ENCODE measurements at places on chromosomes 4 and X. TPM values are rescaled to one million over a fixed set of nuclear protein-coding genes. Genes with fewer than 3 reads are reported as not detected.

DNA sequence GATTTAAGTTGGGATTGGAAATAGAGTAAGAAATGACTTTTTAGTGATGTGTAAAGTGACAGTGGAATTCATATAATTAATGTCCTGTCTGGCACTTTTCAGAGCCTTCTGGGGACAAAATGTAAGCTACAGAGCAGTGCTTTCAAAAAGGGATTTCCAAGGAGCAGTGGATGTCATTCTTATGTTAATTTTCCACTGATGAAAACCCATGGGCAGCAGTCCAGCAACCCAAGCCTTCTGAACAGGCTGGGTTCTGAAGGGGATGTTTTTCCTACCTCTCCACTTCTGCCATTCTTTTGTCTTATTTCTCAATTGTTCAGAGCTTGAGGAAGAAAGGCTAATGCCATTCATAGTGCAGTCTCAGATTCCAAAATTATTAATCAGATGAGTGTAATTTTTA, 717.6 kb upstream of the HS3ST1 start:
- H3K4me3 ChIP-seq = no peak overlapping the region
- no peaks in the 10 kb centered on the region for H3K27me3 ChIP-seq
- no peaks in the 10 kb centered on the region for H3K4me1 ChIP-seq
- no peak overlapping the region for H3K27ac ChIP-seq

DNA sequence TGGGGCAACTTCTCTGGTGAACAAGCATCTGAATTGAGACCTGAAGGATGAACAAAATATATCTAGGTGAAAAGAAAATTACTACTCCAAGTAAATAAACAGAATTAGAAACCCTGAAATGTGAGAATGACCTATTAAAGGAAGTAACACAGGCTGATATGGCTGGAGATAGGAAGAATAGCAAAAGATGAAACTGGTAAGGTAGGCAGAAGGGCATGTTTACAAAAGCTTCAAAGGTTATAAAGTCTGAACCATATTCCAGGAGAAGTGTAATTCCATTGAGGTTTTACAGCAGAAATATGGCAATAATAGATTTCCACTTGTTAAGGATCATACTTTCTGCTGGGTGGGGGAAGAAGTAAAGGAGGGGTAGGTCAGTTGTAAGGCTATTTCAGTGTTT, 452.0 kb downstream of the GBA3 start:
- no peaks in the 10 kb centered on the region for H3K4me1 ChIP-seq
- H3K4me3 ChIP-seq = no peak overlapping the region
- H3K36me3 ChIP-seq = no peaks in the 10 kb centered on the region
- DNase-seq = no peak
- peaks cover 5% of the 10 kb centered on the region for H3K27me3 ChIP-seq

GRCh38 chr4:153603258-153603657, 80.8 kb upstream of the TLR2 start:
- H3K27me3 ChIP-seq = no peaks in the 10 kb centered on the region
- H3K4me3 ChIP-seq = no peak overlapping the region
- peaks cover 34% of the 10 kb centered on the region for H3K36me3 ChIP-seq
- no peak overlapping the region for H3K27ac ChIP-seq
- peaks cover 21% of the 10 kb centered on the region for H3K4me1 ChIP-seq
- DNase-seq = peak; percentile 38

GRCh38 chr4:108502356-108502755, 118.0 kb upstream of the RPL34 start:
- no peak for DNase-seq
- H3K4me1 ChIP-seq = peaks cover 5% of the 10 kb centered on the region
- H3K36me3 ChIP-seq = peaks cover 12% of the 10 kb centered on the region
- no peak overlapping the region for H3K27ac ChIP-seq
- no peak overlapping the region for H3K4me3 ChIP-seq

DNA sequence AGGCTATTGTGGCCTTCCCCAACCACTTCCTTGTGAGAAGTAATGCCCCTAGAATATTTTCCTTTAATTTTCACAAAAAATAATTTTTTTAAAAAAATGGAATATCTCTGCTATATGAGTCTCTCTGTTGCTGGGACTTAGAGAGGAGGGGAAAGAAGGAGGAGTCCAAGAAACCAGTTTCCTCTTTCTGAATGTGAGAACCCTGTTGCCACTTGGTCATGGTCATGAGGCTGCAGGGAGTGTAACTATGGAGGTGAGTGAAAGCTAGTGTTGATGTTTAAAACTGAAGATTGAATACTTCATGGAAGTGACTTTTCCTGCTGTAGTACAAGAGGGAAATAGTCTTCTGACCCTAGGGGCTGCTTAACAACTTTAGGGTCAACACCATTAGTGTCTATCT, 20.4 kb downstream of the KIAA1210 start:
- no peaks in the 10 kb centered on the region for H3K36me3 ChIP-seq
- H3K27me3 ChIP-seq = peaks cover 33% of the 10 kb centered on the region
- no peak overlapping the region for H3K4me3 ChIP-seq
- H3K27ac ChIP-seq = no peak overlapping the region
- no peaks in the 10 kb centered on the region for H3K4me1 ChIP-seq
- no peak for DNase-seq

- no peak overlapping the region for H3K27ac ChIP-seq
- no peak overlapping the region for H3K4me3 ChIP-seq
- H3K36me3 ChIP-seq = no peaks in the 10 kb centered on the region
Observed at GRCh38 chr4:120472447-120473131, 405.9 kb upstream of the MAD2L1 start.

- no peak overlapping the region for H3K27ac ChIP-seq
- no peaks in the 10 kb centered on the region for H3K27me3 ChIP-seq
- no peaks in the 10 kb centered on the region for H3K36me3 ChIP-seq
- no peak for DNase-seq
- no peak overlapping the region for H3K4me3 ChIP-seq
- no peaks in the 10 kb centered on the region for H3K4me1 ChIP-seq
Observed at GRCh38 chr4:111399623-111400022, 745.6 kb upstream of the FAM241A start.

DNA sequence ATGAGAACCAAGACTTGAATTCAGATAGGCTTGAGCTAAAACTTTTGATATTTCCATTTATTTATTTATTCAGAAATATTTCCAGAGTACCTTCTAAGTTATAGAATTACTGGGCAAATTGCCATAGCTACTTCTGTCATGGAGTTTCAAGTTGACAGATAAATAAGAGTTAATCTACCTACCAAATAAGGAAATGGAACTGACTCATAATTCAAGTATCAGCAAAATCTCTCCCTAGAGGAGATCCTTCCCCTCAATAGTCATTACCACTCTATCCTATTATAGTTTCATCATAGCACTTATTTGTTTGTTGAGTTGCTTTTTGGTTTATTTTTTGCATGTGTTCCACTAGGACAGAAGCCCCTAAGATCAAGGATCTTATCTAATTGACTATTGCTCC, 48.8 kb upstream of the CCSER1 start:
- no peak for DNase-seq
- no peak overlapping the region for H3K4me3 ChIP-seq
- H3K27me3 ChIP-seq = no peaks in the 10 kb centered on the region

DNA sequence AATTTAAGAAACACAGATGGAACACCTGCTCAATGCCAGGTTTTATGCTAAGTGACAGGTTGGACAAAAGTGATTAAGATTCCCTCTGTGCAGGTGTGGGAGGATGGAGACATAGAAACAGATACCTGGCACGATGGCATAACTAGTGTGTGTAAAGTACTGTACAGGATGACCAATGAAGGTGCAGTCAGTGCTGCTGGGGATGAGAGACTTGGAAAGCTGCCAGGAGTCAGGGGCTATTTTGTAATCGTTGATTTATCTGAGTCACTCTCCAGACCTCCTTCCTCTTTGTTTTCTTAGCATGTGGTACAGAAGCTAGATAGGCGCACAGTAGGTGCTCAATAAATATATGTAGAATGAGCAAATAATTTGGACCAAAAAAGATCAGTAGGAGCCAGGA, 58.2 kb downstream of the CWH43 start:
- H3K27me3 ChIP-seq = no peaks in the 10 kb centered on the region
- DNase-seq = no peak
- no peak overlapping the region for H3K4me3 ChIP-seq

DNA sequence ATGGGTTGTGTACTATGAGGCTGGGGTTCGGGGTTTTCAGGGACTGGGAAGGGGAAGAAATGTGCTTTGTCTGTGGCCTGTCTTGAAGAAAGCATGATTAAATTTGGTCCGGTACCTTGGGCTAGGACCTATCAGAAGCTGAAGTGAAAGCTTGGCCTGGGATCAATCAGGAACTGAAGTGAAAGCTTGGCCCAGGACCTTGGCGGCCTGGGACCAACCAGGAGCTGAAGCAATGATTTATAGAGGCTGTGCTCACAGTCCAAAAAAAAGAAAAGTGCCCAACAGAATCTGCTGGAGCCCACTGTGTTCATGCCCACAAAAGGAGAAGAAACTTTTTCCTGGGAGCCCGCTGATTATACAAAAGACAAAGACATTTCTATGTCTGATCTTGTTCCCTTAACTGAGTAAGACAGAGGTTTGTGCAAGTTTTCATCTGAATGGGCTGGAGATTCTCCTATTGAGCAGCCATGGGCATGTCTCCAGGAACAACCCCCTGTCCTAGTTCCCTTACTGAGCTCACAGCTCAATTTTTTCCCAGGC, 1427.9 kb downstream of the FAM133A start:
- no peaks in the 10 kb centered on the region for H3K4me1 ChIP-seq
- no peak for DNase-seq
- H3K27me3 ChIP-seq = no peaks in the 10 kb centered on the region
- H3K36me3 ChIP-seq = no peaks in the 10 kb centered on the region
- H3K4me3 ChIP-seq = no peak overlapping the region

- no peak for DNase-seq
- no peak overlapping the region for H3K27ac ChIP-seq
- no peak overlapping the region for H3K4me3 ChIP-seq
- H3K27me3 ChIP-seq = peaks cover 33% of the 10 kb centered on the region
- peaks cover 2% of the 10 kb centered on the region for H3K36me3 ChIP-seq
Observed at GRCh38 chrX:119475389-119476101, 7.3 kb downstream of the SLC25A5 start.

- no peaks in the 10 kb centered on the region for H3K27me3 ChIP-seq
- no peak overlapping the region for H3K4me3 ChIP-seq
- H3K4me1 ChIP-seq = no peaks in the 10 kb centered on the region
- H3K36me3 ChIP-seq = no peaks in the 10 kb centered on the region
Observed at GRCh38 chr4:124278477-124278876, 434.1 kb downstream of the ANKRD50 start.

- no peak overlapping the region for H3K27ac ChIP-seq
- DNase-seq = no peak
- no peak overlapping the region for H3K4me3 ChIP-seq
- H3K36me3 ChIP-seq = peaks cover 5% of the 10 kb centered on the region
- peaks cover 27% of the 10 kb centered on the region for H3K4me1 ChIP-seq
Observed at GRCh38 chr4:42609051-42609450, 47.9 kb downstream of the ATP8A1 start.

DNA sequence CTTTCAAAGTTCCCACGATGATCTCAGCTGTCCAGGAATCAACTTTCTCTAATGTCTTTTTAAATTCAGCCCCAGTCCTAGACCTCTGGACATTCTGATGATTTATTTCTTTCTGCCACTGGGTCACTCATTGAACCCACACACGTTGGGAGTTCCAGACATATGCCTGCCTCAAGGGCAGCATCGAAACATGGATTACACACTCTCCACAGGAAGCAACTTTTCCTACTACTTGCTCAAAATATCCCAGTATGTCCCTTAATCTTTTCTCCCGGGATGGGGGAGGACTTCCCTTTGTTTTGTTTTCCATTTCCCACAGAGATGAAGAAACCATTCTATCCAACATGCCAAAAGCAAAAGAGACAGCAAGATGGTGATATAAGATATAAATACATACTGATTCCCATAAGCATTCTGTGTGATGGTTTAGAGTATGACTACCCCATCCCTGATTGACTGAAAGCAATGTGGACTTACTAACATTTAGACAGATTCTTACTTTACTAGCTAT, 79.8 kb upstream of the PPARGC1A start:
- no peak overlapping the region for H3K4me3 ChIP-seq
- H3K4me1 ChIP-seq = no peaks in the 10 kb centered on the region
- no peak for DNase-seq
- H3K27ac ChIP-seq = no peak overlapping the region

DNA sequence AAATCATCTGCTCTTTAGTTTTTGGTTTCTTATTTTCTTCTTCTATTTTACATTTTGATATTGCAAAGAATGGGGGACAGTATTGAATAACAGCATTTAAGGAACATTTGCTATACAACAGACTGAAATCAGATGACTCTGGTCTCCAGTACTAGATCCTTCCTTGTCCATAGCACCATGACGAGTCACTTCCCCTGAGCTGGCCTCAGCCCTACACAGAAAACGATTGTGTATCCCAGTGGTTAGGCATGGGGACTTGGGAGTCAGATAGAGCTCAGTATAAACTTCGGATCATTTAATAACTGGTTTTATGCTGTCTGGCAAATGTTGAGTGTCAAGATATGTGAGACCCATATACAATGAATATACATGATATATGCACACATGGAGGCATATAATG, 44.7 kb upstream of the BEX4 start:
- no peaks in the 10 kb centered on the region for H3K36me3 ChIP-seq
- no peak overlapping the region for H3K4me3 ChIP-seq
- no peak for DNase-seq
- H3K4me1 ChIP-seq = no peaks in the 10 kb centered on the region
- no peak overlapping the region for H3K27ac ChIP-seq
- peaks cover 3% of the 10 kb centered on the region for H3K27me3 ChIP-seq

DNA sequence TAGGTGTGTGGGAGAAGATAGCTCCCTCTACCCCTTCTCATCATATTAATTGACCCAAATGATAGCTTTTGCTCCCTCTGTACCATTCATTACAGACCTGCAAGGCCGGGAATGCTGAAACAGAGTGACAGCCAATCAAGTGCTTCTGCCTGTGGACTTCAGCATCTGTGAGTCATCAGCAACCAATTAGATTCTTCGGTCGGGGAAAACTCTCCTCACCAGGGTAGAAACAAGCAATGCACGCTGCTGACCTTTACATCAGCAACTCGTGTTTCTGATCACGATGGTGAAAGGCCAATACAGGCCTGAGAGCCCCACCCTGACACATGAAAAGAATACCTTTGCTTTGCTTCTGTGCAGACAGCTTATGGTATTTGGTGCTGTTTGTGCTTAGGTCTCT, 347.2 kb upstream of the DDX53 start:
- no peaks in the 10 kb centered on the region for H3K36me3 ChIP-seq
- no peak overlapping the region for H3K4me3 ChIP-seq
- H3K27ac ChIP-seq = no peak overlapping the region
- no peak for DNase-seq
- no peaks in the 10 kb centered on the region for H3K4me1 ChIP-seq

DNA sequence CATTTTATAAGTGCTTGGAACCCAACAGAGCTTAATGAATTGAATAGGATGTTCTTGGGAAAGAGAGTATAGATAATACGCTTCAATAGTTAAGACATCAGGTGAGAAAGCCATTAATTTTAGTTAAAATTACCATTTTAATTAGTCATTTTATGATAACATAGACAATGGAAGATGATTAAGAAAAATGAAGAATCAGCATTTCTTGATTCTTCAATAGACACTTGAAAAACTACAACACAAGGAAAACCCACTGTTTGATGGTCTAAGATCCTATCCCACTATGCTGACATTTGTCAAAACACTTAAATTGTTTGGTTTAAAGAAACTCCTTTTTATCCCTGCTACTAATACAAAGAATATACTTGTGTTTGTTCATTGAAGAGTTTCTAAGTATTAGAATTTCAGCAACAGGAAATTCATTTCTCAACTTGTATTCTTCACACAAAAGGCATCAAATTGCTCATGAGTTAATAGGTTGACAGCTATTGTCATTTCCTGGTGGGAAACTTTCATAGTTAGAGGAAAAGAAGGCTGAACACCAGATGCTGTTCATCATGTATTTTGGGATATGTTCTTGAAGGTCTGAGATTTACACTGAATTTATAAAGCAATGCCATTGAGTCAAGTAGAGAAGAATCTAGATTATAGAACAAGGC, 9.6 kb upstream of the CXCL2 start:
- H3K27me3 ChIP-seq = peaks cover 6% of the 10 kb centered on the region
- no peak for DNase-seq

Gene HS6ST2
- 0.19 TPM for total RNA-seq

Gene PRSS12
- not detected for total RNA-seq

Gene SMIM31
- total RNA-seq = not detected
